ENCODE measurements at places on chromosomes 3 and 15.

DNA sequence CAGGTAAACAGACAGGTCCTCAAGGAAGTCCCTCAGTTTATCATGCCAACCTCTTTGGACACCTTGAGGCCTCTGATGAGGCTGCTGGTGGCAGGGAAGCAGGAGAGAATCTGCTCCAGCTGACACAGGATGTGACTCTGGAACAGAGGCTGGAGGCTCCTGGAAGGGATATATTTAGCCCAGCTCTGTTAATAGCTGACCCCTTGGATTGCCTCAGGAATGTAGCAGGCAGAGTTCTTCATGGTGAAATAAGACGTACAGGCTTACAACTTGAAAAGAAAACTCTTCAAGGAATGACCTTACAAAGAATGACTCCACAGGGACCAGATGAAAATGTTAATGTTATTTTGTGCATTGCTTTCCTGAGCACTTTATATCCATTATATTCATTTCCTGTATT is 90.5 kb downstream of the AQP9 start:
- peak; percentile 76 for DNase-seq

DNA sequence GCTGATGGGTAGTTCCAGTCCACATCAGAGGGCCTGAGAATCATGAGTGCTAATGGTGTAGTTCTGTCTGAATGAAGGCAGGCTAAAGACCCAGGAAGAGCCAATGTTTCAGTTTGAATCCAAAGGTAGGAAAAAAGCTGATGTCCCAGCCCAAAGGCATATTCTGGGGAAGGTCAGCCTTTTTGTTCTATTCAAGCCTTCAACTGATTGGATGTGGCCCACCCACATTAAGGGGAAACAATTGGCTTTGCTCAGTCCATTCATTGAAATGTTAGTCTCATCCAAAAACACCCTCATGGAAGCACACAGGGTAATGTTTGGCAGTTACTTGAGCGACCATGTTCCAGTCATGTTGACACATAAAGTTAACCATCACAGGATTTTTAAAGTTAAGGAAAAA is 25.9 kb downstream of the EPHB1 start:
- DNase-seq: no peak

- no peak for DNase-seq
These were observed 479.4 kb downstream of the RBMS3 start for GRCh38 chr3:29760226-29760685.

- no peak for DNase-seq
These were observed 107.9 kb upstream of the DLG1 start for GRCh38 chr3:197406266-197406665.

GRCh38 chr3:188584958-188585689 is 431.2 kb downstream of the LPP start:
- DNase-seq: peak; percentile 35

GRCh38 chr3:100852840-100853239 is 140.4 kb downstream of the ABI3BP start:
- no peak for DNase-seq

DNA sequence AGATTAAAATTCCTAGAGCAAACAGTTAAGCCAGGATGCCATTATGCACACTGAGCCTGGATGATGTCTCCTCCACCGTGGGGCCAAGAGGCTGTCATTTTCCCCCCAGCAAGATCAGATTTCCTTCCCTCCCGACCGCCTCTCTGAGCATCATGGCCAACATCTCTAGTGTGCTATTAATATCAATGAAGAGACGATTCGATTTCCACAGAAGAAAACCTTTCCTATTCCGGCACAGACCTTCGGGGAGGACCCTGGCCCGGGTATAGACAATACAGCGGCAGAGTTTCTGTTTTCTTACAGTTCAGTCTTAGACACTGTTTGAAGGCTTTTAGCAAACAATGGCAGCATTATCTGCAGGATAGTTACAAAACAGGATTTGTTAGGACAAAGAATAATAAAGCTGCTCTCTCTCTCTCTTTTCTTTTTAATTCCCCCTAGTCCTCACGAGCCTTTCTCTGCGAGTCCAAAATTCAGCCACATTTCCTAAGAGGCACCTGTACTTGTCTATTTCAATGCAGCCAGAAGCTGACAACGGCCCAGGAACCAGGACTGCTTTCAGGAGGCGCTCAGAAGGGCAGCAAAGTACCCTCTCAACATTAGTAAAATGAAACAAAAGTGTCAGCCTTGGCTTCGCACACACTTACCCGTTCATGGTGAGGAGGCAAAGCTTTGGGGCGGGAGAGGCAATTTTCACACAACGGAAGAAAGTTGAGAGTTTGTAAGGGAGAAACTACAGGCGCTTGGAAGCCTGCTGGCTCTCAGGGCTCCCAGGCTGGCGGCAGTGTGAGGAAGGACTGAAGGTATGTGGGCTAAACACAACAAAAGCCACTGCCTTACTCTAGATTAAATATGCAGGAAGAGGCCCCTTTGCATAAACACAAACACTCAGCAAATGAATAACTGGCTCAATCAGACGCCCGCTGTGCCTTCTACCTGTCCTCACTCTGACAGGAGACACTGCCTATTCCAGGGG is 278.0 kb downstream of the FOXP1 start:
- DNase-seq: no peak

GRCh38 chr15:44536302-44536961 is 515 bp upstream of the EIF3J start:
- DNase-seq: peak; percentile 94

GRCh38 chr3:104437131-104437750 is 929.5 kb upstream of the ALCAM start:
- peak; percentile 69 for DNase-seq

DNA sequence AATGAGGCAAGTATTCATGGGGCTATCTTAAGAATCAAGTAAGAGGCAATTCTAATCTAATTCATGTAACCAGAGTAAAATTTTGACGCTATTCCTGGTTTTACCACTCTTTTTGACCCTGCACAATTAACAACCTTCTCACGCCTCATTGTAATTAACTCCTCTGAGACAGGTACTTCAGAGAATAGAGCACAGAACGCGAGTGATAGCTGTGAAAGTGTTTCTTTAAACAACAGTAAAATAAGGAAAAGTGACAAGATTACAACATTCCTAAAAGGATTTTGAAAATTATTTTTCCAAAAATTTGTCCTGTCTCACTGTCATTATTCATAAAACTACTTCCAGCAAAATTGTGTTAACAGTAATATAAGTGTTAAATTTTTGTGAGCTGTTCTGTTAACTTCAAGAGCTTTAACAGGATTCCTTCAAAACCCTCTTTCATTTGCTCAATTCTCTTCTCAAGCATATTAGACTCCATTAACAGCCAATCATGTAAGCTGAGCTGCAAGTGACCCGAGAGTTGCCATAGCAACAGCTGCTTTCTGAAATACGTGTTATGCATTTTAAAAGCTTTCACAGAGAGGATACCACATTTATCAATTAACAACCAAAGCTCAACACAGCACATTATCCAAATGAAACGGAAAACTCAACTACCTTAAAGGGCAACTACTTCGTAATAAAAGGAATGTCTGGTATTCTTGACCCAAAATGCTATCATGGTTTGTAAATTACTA is 93.1 kb downstream of the STAG1 start:
- DNase-seq: peak; percentile 80

GRCh38 chr15:51450001-51450400 is 108.5 kb downstream of the GLDN start:
- peak; percentile 3 for DNase-seq

DNA sequence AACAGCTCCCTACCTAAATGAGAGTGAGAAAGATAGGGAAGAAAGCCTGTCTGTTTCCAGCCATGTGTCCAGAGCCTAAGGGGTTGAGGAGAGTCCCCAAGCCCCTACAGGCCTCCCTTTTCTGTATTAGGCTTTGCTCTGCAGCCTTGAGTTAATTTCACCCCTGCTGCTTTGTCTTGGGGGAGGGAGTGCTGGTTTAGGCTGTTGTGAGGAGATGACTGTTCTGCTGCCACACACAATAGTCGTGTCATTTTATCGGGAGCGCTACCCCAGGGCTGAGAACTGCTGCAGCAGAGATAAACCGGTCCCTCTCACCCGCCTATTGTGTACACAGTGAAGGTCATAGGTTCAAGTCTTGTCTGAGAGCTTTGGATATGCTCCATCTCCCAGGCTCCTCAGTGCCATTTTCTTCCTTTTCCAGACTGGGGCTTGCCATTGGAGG is 1.4 kb downstream of the ZNF609 start:
- peak; percentile 56 for DNase-seq

- peak; percentile 80 for DNase-seq
These were observed 51.3 kb upstream of the KPNA4 start for GRCh38 chr3:160616716-160617115.

GRCh38 chr3:13879946-13880810 is at the start of gene WNT7A:
TSS of gene WNT7A (minus strand) at chr3:13880071. CDS start at chr3:13879816, 255 bp downstream.
- peak; percentile 46 for DNase-seq

- no peak for DNase-seq
These were observed 3.6 kb upstream of the NCK1 start for GRCh38 chr3:136858381-136858780.

- DNase-seq: peak; percentile 83
These were observed 16.9 kb upstream of the CFAP161 start for GRCh38 chr15:81117136-81117535.

DNA sequence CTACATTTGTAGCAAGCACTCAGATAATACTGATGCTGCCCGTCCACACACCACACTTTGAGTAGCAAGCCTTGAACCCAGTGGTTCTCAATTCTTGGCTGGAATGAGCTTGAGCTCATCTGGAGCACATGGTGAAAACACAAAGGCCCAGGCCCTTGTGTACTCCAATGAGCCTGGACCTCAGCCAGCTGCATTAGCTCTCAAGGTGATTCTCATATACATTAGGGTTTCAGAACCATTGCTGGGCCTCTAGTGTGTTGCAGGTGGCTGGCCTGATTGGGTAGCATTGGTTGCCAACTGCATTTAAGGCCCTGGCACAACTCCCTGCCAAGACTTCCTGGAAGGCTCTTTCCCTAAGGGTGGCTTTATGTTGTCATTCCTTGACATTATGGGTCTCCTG is 23.4 kb upstream of the ZFAND6 start:
- no peak for DNase-seq

GRCh38 chr3:13335059-13335458 is 85.1 kb downstream of the NUP210 start:
- no peak for DNase-seq

DNA sequence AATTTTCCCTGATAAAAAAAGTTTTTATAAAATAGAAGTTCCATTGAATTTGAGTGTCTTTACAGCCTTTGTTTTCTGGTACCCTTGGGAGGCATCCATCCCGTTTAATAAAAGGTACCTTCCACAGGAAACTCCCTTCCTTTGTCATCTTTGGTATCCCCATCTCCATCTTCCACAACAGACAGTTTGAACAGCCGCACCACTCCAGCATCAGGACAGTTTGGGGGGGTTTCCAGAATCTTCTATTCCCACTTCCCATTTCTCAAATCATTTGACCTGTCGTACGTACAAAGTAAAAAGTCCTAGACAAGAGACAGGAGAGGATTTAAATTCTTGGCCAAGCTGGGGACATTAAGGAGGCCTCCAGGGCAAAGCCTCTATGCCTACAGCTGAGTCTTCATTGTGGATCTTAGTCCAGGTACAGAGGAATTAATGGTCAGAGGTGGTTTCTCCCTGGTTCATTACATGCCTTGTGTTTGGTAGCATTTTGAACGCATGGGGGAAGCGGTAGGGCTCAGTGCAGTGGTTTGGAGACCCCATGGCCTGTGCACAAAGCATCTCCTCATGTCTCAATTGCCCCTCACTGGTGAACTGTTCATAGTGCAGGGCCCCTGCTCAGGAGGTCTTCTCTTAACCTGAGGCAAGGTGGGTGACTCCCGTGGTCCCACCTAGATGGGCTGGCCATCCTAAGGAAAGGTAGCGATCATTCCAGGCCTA is 19.4 kb upstream of the BCL2A1 start:
- DNase-seq: no peak

DNA sequence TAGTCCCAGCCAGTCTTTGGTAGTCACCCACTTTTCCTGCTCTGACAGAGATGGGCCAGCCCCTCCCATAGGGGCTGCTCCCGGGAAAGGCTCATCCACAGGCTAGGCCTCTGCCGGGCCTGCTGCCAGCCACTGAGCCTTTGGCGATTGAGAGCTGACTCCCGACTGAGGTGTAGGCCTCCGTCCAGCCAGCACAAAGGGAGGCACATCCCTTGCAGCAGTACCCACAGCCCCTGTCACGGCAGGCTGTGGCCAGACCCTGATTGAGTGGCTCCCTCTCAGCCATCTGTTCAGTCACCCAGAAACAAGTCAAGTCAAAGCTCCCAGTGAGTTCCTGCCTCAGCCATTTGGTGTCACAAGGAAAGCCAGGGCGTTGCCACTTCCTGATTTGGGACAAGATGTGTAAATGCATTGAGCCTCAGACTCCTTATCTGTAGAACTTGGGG is 6.2 kb upstream of the PAK6 start:
- DNase-seq: no peak

- no peak for DNase-seq
These were observed 34.0 kb upstream of the CCDC174 start for GRCh38 chr3:14617508-14618023.

DNA sequence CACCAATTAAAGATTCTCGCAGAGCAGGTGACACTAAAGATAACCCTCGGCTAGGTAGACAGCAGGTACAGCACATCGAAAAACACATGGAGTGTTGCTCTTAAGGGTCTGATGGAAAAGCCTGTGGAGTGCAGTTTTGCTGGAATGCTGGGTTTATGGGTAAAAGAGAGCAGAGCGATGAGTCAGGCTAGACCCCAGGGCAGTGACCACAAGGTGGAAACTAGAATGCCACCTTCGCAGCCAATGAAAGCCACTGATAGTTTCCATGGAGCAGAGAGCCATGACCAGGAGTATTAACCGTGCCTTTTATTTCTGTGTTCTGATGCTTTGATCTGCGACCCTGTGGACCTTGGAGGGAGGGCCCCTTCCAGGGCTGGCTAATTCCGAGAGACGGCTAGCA is 149.8 kb downstream of the GABRB3 start:
- DNase-seq: no peak

DNA sequence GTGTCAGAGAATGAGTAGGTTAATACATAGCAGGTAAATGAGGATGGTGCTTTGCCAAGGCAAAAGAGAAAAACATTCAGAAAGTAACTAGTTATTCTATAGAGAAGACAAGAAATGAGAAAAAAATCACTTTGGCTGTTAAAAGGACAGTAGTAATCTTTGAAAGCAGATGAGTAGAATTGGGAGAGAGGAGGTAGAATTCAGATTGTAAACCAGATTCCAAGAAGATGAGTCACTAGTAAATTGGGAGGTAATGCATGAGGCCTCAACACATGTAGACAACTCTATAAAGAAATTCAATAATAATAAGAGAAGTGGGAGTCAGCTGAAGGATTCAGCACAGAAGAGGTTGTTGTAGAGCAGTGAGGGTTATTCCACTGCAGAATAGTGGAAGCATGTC is 81.4 kb downstream of the MBNL1 start:
- DNase-seq: peak; percentile 30

- no peak for DNase-seq
These were observed 537.8 kb upstream of the DPPA4 start for GRCh38 chr3:109874896-109875708.

DNA sequence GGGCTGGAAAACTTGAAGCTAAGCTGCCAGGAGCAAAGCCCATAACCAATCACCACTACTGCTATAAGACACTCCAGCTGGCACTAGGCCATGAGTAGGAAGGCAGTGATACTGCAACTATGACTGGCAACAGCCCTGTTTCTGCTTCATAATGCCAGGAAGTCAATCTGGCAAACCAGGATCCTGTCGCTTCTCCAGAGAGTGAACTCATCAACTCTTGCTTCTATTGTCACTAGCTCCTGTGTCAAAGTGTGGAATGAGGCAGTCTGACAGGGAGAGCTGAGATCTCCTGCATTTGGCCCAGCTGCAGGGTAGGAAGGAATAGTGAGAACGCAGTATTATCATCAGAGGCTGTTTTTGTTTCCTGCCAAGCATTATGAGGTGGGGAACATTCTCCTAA is 105.3 kb downstream of the CTNNB1 start:
- DNase-seq: peak; percentile 55

GRCh38 chr3:41222012-41222411 is 22.7 kb downstream of the CTNNB1 start:
- no peak for DNase-seq

All from GM23248 (cell line).